ENCODE measurements at places on chromosomes 5 and 9. TPM values are rescaled to one million over a fixed set of nuclear protein-coding genes. Genes with fewer than 3 reads are reported as not detected.

GRCh38 chr5:1884678-1885403, 2.1 kb upstream of the IRX4 start:
- no peak for DNase-seq

DNA sequence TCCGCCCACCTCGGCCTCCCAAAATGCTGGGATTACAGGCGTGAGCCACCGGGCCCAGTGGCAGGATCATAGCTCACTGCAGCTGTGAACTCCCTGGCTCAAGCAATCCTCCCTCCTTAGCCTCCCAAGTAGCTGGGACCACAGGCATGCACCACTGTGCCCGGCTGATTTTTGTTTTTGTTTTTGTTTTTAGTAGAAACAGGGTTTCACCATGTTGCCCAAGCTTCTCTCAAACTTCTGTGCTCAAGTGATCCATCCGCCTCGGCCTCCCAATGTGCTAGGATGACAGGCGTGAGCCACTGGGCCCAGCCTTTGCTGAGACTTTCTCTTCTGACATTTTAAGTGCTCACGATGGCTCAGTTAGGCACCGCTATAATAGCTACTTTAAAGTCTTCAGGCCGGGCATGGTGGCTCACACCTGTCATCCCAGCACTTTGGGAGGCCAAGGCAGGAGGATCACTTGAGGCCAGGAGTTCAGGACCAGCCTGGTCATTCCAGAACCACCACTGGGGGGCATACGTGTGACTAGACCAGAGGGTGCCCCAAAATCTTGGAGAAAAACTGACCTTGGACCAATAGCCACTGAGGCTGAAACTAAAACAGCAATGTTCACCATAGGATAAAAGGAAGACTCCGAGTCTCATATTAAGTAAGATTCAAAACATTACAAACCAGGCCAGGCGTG, 3.1 kb upstream of the ENTPD8 start:
- DNase-seq = no peak

The IL33 gene
- not detected for total RNA-seq

DNA sequence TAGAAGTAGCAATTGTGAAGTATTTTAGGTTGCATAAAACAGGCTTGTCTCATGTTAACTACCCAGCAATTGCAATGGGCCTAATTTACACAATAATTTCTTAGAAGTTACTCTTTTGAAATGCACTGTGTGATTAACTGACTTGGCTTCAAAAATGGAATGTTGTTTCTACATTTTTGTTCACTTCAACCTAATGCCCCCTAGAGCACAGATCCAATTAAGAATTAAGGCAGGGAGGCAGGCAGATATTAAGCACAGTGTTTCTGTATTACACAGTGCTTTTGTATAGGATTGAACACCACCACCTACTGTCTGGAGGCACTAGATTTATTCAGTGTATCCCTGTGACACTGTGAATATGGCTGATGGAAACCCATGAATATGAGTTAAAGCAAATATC, 302.1 kb downstream of the FBXL17 start:
- no peak for DNase-seq

- peak; percentile 11 for DNase-seq
Measured at GRCh38 chr5:13659391-13659790, 285.1 kb downstream of the DNAH5 start.

The FCHO2 gene
- 20.7 TPM for total RNA-seq

DNA sequence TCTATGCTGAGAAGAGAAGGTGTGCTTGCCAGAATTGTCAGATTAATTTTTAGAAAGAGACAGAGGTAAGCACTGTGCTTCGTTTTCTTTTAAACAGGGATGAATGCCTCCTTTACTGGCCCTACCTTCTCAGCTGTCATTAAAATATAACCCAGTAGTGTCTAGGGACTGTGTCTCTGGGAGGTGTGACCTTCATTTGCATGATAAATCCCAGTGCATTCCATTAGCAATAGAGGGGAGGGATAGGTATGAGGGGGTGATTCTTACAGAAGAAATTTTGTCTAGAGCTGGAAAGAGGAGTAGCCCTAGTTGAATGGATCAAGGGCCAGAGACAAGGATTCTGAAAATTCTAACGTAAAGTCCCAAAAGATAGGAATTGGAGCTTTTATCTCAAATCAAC, 351.5 kb downstream of the BNC2 start:
- no peak for DNase-seq

DNA sequence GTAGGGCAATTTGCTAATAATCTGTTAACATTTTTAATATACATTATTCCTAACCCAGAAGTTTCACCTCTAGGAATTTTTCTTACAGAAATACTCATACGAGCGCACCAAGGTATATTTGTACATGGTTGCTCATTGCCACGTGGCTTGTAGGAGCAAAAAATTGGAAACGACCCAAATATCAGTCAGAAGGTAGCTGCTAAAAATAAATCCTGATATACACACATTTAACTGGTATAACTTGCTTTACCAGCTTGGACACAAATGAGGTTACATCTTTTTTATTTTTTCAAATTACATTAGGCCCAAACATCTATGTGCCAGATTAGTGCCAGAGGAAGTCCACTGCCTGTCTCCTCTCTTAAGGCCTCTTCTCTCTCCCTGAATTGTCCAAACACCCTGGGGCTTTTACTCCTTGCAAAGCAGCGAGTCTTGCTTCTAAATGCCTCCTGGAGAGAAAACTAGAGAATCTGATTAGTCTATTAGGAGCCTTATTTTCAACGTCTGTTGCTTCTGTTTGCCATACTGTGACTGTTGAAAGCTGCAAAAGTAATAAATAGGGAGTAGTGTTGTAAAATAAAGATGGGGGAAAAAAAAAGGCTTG, 92.0 kb upstream of the SSBP2 start:
- no peak for DNase-seq

DNA sequence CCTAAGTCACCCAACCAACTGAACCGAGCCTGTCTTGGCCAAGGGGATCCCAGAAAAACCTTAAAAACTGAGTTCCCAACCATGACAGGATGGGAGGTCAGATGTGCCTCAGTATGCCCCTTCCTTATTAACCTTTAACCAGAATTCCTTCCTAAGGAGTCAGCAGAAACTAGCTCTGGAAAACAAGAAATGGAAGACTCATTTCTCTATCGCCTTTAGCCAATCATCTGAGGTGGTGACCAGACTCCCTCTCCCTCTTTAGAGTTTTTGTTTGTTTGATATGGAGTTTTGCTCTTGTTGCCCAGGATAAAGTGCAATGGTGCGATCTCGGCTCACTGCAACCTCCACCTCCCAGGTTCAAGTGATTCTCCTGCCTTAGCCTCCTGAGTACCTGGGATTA, 37.5 kb downstream of the SLC28A3 start:
- DNase-seq = no peak

- no peak for DNase-seq
Measured at GRCh38 chr9:37325778-37326177, 96.7 kb upstream of the GRHPR start.

DNA sequence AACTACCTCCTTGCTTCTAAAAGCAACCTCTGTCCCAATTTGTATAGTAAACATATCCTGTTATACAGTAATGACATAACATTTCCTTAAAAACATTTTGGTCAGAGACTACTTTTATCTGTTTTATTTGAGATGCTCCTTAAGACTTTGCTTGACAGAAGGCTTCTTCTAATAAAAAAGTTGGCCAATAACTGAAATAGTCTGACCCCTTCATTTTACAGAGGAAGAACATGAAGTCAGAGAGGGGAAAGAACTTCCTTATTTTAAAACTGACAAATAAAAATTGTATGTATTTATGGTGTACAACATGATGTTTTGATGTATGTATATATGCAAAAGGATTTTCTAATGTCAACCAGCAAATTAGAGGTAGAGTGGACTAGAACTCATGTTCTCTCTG, 35.8 kb upstream of the SPARC start:
- no peak for DNase-seq

GRCh38 chr9:108838017-108838416, 17.8 kb downstream of the ACTL7B start:
- no peak for DNase-seq

DNA sequence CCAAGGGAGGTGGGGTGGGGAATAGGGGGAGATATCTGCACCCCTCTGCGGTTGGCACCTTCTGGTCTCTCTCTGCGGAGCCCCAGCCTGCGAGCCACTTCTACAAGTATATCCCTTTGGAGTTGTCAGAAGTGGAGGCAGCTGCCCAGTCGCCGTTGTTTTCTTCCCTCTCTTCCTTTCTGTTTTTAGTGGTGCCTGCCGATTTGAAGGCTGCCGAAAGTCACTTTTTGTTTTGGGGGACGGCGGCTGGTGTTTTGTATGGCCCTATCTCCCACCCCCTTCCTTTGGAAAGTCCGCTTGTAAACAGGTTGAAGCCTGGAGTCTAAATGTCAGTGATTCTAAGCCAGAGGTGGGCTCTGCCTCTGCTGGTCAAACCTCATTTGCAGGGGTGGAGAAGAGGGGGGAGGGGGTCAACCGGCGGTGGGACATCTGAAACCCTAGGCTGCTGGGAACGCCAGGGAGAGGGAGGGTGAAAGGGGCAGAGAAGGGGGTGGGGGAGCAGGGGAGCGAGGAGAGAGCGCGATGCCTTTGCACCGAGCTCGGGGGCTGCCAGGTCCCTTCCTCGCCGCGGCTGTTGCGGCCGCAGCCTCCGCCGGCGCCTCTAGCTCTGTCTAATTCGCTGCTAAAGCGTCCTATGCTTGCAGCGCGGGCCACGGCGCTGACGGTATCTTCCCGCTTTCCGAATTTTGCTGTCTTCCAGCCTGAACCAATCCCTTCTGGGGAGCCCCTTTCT, at the start of gene FGF10:
TSS of gene FGF10 (minus strand) at position 331 of the 733 bp plus-strand sequence. CDS start 738 bp downstream, outside the sequence.
- no peak for DNase-seq

DNA sequence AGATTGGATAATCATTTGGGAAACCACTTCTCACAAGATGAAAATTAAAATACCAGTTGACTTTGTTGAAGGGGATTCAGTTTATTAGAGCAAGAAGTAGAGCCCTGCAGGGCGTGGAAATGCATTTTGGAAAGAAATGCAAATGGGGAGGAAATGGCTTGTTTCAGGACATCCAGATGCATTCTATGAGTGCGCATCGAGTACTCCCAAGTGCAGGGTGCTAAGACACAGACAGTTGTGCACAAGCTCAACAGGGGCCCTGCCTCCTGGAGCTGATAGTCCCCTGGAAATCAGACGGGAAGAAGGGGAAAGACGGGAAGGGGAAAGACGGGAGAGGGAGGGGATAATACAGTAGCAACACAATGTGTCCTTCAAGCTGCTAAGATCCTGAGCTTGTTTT, 64.0 kb downstream of the NSUN2 start:
- DNase-seq = no peak

DNA sequence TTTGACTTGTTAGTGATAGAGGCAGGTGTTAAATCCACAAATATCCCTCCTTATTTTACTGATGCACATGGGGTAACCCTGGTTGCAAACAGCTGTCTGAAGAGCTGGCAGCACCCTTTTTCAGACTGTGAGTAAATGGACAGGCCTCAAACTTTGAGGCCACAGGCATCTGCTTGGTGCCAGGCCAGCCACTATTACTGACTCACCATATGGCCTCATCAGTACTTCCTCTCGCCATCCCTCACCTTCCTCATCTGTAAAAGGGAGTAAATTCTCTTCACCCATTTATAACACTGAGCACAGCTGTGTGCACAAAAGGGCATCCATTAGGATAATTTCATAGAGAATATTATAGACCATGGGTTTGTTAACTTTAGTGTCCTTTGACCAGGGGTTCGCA, 11.9 kb upstream of the TNIP1 start:
- DNase-seq = peak; percentile 78

The WDR31 gene
- total RNA-seq = 1.6 TPM

The SPINK4 gene
- total RNA-seq = not detected

DNA sequence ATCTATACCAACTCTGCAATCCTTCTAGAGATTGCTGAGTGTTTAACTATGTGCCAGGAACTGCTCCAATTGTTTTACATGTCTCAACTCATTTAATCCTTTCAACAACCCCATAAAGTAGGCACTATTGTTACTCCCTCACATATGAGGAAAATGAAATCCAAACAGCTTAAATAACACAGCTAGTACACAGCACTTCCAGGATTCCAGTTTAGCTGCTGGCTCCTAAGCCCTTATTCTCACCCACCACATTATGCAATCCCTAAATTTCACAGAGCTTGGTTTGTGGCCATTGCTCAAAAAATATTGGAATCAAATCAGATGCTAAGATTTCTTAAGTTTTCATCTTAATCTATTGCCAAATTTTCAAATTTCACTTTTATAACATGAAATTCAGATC, 84.9 kb downstream of the PRELID2 start:
- DNase-seq = no peak

- no peak for DNase-seq
Measured at GRCh38 chr5:89324990-89325389, 442.0 kb upstream of the MEF2C start.

The SLCO6A1 gene
- total RNA-seq = not detected

GRCh38 chr5:109823597-109823996, 133.9 kb downstream of the MAN2A1 start:
- peak; percentile 35 for DNase-seq

DNA sequence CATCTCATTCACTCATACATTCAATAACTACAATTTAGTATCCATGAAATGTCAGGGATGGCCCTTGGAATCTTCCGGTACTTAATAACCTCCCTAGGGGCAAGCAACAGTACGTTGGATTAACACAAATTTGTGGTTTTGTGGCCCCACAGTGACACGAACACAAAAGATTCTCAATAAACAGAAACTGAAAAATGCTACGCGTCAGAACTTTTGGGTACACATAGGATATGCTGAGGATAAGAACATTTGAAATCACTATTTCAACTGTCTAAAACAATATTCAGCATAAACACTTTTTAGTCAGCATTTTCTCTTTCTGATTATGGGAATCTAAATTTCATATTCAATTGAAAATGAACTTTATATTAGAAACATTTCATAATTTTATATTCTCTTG, 107.0 kb upstream of the GPR151 start:
- DNase-seq = no peak

The PCYOX1L gene
- total RNA-seq = 16.6 TPM

GRCh38 chr5:6602441-6602840, 30.4 kb downstream of the NSUN2 start:
- no peak for DNase-seq

GRCh38 chr5:104361932-104362331, 799.3 kb upstream of the NUDT12 start:
- DNase-seq = no peak

The DMRT2 gene
- 0.18 TPM for total RNA-seq

DNA sequence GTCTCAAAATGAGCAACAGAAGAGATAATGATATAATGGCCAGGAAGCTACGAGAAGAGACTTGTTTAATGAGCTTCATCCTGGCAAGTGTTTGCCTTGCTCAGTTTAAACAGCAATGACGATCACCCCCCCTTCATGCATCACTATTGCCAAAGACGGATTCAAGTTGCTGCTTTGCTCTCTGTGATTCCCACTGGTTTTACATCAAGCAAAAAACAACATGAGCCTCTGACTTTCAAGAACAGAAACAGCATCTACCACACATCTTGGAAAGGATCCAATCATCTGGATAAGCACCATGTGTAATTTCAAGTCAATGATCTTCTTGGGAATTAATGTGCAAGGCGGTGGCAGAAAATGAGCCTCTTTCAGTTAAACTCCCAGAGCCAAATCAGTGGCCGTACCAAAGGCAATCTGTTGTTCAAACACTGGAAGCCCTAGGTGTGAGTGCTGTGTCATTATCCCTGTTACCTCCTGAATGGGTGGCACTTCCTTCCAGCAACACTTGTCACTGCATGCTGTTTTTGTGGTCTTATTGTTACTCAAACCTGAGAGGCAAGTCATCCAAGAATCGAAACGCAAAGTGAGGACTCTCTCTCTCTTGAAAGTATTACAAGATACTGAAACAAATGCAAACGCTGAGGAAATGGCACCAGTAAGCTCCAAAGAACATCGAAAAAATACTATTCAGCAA, 72.8 kb downstream of the MED27 start:
- DNase-seq = peak; percentile 57

The PTGES gene
- total RNA-seq = 1.2 TPM

- no peak for DNase-seq
Measured at GRCh38 chr9:26159575-26160392, 481.5 kb upstream of the TUSC1 start.
